ENCODE measurements at places on chromosomes 11 and 22.

DNA sequence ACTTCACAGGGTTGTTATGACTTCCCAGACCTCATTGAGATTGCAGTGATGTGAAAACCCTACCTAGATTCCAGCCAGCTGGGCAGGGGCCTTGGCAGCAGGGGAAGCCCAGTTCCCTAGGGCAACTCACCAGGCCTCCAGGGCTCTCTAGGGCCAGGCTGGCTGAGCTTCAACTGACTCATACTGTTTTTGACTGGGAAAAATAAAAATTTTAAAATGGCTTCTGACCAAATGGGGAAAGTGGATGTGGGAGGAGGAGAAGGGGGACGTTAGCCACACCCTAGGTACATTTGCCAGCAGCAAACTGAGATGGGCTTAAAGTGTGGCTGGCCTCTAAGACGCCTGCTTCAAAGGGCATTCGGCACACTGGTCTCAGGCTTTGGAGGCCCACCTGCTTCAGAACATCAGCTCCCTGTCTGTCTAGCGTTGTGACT, 39.0 kb downstream of the BMAL1 start:
- no peak for DNase-seq

GRCh38 chr11:132610216-132610615, 922.1 kb downstream of the OPCML start:
- no peak for DNase-seq

GRCh38 chr22:30905696-30906341, 62.8 kb downstream of the MORC2 start:
- no peak for DNase-seq

GRCh38 chr11:12922980-12923507, 86.1 kb upstream of the RASSF10 start:
- no peak for DNase-seq

- no peak for DNase-seq
Measured at GRCh38 chr11:2555336-2555735, 110.5 kb downstream of the KCNQ1 start.

DNA sequence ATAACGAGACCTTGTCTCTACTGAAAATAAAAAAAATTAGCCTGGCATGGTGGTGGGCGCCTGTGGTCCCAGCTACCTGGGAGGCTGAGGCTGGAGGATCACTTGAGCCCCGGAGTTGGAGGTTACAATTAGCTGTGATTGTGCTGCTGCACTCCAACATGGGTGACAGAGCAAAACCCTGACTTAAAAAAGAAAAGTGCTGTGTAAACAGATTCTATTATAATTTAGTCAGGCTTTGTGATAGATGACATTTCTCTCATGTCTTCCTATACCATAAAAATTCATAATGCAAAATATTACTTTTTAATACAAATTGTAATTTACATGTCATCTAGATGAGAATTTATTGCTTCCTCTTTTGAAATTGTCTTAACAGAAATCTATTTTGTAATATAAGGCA, 94.1 kb downstream of the MTMR3 start:
- no peak for DNase-seq
